ENCODE measurements at places on chromosomes 5 and 9. TPM values are rescaled to one million over a fixed set of nuclear protein-coding genes. Genes with fewer than 3 reads are reported as not detected.
A peak's percentile ranks its signal among the peaks of the same experiment; 100 is the strongest.

The CARD9 gene
- 1.0 TPM for total RNA-seq

The ETF1 gene
- 106 TPM for total RNA-seq

The PCDHB3 gene
- total RNA-seq = 4.3 TPM

The OLFM1 gene
- total RNA-seq = 23.2 TPM

The ECM2 gene
- total RNA-seq = 1.2 TPM

The NR6A1 gene
- 168 TPM for total RNA-seq

The TMEM267 gene
- 8.9 TPM for total RNA-seq

The FREM1 gene
- total RNA-seq = 21.0 TPM

GRCh38 chr9:95379630-95380029 lies 62.1 kb upstream of the FANCC start:
- no peak for DNase-seq

GRCh38 chr9:131728961-131729360 lies 10.9 kb downstream of the RAPGEF1 start:
- no peak for DNase-seq

GRCh38 chr5:172528440-172528839 lies 74.1 kb upstream of the SH3PXD2B start:
- DNase-seq = peak; percentile 38

- no peak for DNase-seq
These were observed 171.8 kb upstream of the RAI14 start for GRCh38 chr5:34484216-34484920.

DNA sequence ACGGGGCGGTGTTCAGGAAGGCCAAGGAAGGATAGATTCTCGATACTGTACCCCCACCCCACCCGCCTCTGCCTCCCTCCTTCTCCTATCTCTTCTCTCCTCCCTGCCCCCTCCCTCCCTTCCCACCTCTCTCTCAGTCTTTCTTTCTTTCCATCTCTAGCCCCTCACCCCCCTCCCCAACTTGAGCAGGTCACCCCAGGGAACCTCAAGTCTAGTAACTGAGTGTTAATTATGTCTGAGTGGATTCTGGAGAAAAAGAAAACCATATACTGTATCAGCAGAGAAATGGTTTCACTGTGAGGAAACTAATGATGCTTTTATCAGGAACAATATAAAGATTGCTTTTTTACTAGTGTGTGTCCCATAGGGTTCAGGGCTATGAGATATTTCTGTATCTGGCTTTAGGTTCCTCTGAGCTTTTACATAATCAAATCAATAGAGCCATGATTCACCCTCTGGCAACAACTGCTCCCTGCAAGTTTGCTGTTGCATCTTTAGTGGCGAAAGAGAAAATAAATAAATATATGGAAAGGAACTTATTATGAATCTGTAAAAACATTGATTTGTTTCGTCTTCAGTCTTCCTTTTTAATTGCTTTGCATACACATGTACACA lies 639.7 kb downstream of the CCDC171 start:
- DNase-seq = no peak

GRCh38 chr9:134445000-134445399 lies 118.7 kb downstream of the RXRA start:
- DNase-seq = no peak

GRCh38 chr5:77498952-77499351 lies 6.8 kb upstream of the WDR41 start:
- DNase-seq = no peak

DNA sequence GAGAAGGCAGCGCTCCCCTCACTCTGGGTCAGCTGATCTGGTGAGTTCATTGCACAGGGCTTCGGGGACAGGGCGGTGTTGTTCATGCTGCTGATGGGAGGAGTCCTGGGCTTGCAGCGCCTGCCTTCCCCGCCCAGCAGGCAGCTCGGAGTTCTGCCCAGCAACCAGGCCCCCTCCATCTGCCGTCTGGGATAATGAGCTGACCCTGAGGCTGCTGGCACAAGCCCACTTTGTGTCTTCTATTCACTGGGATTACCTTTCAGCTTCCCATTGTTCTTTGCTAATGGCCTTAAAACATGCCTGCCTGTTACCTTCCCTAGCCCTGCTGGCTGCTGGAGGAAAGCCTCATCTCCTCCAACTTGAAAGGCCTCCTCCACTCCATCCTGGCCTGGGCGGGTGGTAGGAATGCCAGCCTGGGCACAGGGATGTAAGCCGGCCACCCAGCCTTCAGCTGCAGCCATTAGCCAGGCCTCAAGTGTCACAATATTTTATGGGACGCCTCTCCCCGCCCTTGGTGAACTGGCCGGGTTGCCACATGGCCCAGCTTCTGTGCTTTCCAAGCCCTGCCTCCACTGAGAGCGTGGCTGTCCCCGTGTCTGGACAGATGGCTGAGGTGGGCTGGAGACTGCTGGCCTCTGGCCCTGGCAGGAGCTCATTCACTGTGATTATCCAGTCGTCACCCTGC lies 70.4 kb downstream of the GADD45G start:
- peak; percentile 88 for DNase-seq

GRCh38 chr5:83523929-83524328 lies 52.4 kb downstream of the VCAN start:
- DNase-seq = no peak

- DNase-seq = no peak
These were observed 16.7 kb downstream of the SLC28A3 start for GRCh38 chr9:84323858-84324257.

DNA sequence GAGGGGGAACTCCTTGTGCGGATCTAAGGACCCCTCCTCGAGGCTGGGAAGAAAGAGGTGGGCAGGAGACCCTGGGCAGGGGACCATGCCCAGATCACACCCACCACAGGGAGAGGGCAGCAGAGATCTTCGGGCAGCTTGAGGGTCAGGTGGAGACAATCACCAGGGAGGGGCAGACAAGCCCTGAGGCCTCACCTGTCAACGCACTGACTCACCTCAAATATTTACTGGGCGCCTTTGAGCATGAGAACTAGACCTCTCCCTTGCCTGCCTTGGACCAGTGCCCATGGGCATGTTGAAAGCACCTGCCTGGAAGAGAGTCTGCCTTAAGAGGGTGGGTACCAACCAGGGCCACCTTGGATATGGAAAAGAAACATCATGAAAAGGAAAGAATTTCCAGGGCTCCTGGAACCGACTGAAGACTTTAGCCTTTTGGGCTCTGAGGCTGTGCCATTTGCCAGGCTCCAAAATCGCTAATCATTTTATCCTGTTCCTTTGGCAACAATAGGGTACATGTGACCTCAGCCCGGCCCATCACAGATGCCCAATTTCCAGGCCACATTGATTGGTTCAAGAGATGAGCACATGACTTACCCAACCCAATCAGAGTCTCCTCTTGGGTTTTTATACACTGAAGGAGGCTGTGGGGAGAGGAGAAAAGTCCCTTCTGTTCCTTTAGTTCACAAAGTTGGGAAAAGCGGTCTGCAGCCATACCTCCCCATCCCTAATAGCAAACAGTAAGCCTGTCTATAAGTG lies 10.4 kb upstream of the SPINK4 start:
- DNase-seq = peak; percentile 72

DNA sequence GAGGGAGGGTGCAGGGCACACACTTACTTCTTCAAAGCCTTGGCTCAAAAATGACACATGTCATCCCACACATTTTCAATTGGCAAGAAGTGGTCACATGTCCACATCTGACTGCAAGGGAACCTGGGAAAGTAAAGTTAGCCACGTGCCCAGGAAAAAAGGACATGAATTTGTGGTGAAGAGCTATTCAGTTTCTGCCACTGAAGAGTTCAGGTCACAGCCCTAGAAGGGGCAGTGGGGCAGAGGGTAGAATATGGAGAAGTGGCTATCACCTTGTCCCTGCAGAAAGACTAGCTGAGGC lies 1.9 kb upstream of the RGS14 start:
- DNase-seq = no peak

DNA sequence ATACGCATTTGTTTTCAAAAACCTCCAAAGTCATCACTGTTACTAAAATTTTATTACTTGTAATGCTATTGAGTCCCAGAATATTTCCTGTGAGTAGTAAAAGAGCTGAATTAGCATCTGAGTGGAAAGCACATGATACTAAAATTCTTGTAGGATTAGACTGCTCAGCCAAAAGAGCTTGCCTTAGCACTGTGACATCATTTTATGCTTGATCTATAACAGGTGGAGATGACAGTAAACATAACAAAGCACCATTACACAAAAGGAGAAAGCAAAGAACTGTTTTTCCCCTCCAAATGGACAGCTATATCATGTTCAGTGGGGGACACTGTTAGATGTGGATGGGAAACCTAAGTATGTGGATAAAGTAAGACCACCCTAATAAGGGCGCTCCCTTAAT lies 5.8 kb upstream of the JAK2 start:
- DNase-seq = no peak

GRCh38 chr9:127538849-127539258 lies 73.2 kb upstream of the STXBP1 start:
- DNase-seq = no peak

DNA sequence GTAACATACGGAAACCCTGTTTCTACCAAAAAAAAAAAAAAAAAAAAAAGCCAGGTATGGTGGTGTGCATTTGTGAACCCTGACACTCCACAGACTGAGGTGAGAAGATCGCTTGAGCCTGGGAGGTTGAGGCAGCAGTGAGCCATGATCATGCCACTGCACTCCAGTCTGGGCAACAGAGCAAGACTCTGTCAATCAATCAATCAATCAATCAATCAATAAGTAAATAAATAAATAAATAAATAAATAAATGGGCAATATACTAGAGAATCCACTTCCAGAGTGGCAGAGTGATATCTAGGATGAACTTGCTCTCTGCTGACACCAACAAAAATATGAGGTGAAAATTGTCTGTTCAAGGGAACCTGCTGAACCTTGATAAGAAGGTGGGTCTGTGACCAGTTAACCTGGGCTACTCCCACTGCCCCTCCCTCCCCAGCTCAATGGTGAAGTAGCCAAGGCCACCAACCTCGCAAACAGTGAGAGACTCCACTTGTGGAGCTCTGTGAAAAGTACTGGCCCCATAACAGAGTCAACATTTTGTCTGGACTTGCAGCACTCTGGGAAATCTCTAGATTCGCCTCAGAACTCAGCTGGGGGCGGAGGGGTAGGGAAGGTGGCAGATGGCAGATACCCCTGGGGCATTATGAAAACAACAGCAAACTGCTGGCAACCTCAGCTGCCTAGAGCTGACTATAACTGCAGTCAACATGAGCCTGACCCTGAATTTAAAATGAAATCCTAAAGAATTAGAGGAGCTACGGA lies 163.7 kb downstream of the ROR2 start:
- DNase-seq = peak; percentile 41

- DNase-seq = no peak
These were observed 17.2 kb downstream of the KDM3B start for GRCh38 chr5:138369706-138370105.

DNA sequence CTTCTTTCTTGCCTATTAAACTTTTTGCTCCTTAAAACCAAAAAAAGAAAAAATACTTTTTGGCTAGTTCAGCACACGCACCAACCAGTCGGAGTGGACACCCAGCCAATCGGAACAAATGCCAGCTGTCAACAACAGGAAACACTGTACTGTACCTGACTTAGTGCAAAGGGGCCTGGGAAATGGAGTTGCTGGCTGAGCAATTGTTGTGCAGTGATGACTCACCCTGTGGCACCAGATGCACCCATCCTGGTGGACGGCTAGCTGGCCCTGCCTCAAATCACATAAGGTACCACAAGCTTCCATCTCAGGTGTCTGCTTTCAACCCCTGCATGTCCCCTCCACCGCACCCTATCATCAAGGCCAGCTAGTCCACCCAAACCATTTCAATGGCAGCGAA lies 20.9 kb downstream of the FOXE1 start:
- DNase-seq = no peak

- DNase-seq = no peak
These were observed 204.2 kb upstream of the KLF4 start for GRCh38 chr9:107693625-107694326.

GRCh38 chr9:70205366-70206020 lies 53.3 kb upstream of the SMC5 start:
- no peak for DNase-seq
